Mammary epithelial cell (primary cell): ENCODE measurements at places on chromosomes 5 and 9. TPM values are rescaled to one million over a fixed set of nuclear protein-coding genes. Genes with fewer than 3 reads are reported as not detected.

The IFNK gene
- not detected in 2 replicates for total RNA-seq

The IFNB1 gene
- total RNA-seq = not detected in 2 replicates

The SURF6 gene
- total RNA-seq = 6.8 TPM

The TMEM174 gene
- not detected in 2 replicates for total RNA-seq

The PNPLA7 gene
- total RNA-seq = 1.3 TPM

The OR1J1 gene
- total RNA-seq = not detected

The MUSK gene
- not detected for total RNA-seq

The F2RL1 gene
- total RNA-seq = 93.5 TPM

The FOXI1 gene
- not detected for total RNA-seq

The RNF14 gene
- total RNA-seq = 60.4 and 66.2 TPM in 2 replicates

The NACC2 gene
- total RNA-seq = 27.3 TPM

The TSSK1B gene
- 3.8 TPM for total RNA-seq
